ENCODE measurements at places on chromosomes 7 and 10. TPM values are rescaled to one million over a fixed set of nuclear protein-coding genes. Genes with fewer than 3 reads are reported as not detected.

GBX1 gene
- total RNA-seq, result not detected

ZKSCAN5 gene
- total RNA-seq, result 11.3 TPM

C1QL3 gene
- under 0.01 TPM for total RNA-seq

CREM gene
- total RNA-seq, result 25.4 TPM

PGAM2 gene
- total RNA-seq, result not detected

GPC2 gene
- total RNA-seq, result 6.0 TPM

CCL24 gene
- not detected for total RNA-seq

ITGA8 gene
- under 0.01 TPM for total RNA-seq

IFIT2 gene
- 1.9 TPM for total RNA-seq

CLEC5A gene
- not detected for total RNA-seq

WAC gene
- total RNA-seq, result 42.5 TPM

AKAP9 gene
- 56.7 TPM for total RNA-seq

LLCFC1 gene
- not detected for total RNA-seq

PSD gene
- 12.2 TPM for total RNA-seq
